Suprapubic skin (tissue), 4 donors: ENCODE measurements at places on chromosomes 12 and 14.

- DNase-seq = no peak
These were observed 60.1 kb downstream of the R3HDM2 start for GRCh38 chr12:57370696-57371095.

- no peak for DNase-seq
These were observed 258.4 kb upstream of the SFSWAP start for GRCh38 chr12:131452444-131452860.

GRCh38 chr12:94026596-94026995 is 121.8 kb upstream of the PLXNC1 start:
- no peak for DNase-seq

GRCh38 chr12:38809832-38810231 is 95.6 kb downstream of the CPNE8 start:
- DNase-seq = no peak

- no peak for DNase-seq
These were observed 174.4 kb downstream of the MON2 start for GRCh38 chr12:62640910-62641448.

DNA sequence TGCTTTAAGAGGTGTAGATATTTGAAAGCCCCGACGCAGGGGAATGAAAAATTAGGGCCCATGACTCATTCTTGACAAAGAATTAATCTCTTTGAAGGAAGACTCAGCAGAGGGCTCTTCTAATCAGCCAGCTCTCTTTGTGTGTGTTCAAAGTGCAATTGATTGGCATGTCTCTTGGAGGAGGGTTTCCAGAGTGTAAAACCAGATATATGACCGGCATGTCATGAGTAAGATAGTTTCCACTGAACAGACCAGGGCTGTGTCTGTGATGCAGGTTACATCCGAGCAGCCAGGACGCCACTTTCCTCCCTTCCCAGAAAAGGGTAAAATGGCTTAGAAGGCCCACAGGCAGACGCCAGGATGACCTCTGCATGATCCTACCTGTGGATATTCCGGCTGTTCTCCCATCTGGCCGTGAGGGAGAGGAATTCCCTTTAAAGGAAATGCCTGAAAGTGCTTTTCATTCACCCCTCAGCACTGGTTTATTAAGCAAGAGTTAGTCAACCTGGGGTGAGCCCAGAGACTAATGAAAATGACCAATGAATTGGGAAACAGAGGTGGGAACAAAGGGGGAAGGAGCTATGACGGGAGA is 7.2 kb upstream of the KRT75 start:
- DNase-seq = no peak

GRCh38 chr12:91555436-91556415 is 373.1 kb upstream of the DCN start:
- DNase-seq = no peak

- DNase-seq = no peak
These were observed 187.2 kb upstream of the NEDD1 start for GRCh38 chr12:96719660-96720362.

GRCh38 chr12:54370171-54370730 is 6.0 kb upstream of the GPR84 start:
- DNase-seq = peak; percentile 89

GRCh38 chr14:32934881-32935633 is 3.6 kb upstream of the NPAS3 start:
- no peak for DNase-seq

GRCh38 chr12:124623344-124624035 is 56.1 kb upstream of the NCOR2 start:
- no peak for DNase-seq

DNA sequence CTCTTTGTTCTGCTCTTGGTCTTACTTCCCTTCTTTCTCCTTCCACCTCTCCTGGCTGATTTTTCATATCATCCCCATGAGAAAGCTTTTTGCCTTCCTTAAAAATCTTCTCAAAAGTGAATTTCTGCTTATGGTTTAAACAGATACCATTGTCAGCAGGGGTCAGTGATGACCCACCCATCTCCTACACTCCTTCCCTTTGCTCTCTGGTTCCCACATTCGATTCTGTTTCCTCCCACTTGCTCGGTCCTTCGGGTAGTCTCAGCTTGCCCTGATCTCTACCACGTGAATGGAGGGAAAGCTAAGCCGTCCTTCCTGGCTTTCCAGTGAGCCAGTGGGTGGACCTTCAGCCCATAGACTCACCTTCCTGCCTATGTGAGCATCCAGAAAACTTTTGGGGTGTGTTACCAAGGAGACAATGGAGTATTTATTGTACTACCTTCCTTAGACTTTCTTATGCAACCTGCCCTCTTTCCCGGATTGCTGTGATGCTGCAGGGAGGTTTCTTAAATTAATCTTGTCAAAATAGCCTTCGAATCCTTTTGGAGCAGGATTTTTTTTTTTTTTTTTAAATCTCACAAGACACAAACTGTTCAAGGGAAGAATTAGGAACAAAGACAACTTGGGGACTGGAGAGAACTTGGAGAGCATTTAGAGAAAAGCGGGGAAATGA is 306.3 kb downstream of the CACNA1C start:
- no peak for DNase-seq

DNA sequence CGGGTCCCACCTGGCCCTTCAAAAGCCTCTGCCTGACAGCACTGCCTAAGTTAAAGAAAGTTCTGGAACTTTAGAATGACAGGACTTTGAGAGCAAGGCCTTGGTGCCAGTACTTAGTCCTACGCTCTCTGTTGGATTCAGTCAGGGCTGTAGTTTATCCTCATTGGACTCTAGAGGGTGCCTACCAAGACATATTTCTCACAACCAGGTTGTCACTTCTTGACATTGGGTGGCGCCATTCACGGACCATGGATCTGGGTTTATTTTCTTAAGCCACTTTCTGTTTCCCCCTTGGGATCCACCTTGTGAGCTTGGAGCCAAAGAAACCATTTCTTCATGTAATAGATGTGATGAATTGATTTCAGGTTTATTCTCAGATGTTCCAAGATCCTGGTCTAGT is 787.0 kb upstream of the TBX3 start:
- no peak for DNase-seq

- no peak for DNase-seq
These were observed 161.9 kb downstream of the CAPZA3 start for GRCh38 chr12:18899678-18900317.

DNA sequence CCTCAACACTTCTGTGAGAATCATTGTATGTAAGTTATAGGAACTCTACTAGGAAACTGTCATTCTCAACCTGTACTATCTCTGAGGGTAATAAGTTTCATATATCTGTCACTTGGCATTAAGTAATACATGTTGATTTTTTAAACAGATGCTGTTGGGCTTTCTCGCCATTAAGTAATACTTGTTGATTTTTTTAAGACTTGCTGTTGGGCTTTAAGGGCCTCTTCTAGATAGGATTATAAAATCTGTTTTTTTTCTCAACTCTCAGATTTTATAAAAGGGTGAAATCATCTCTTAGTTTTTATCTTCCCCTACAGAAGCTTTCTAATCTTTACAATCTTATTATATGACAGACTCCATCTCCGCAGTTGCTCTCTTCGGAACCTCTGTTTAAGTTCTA is 5.6 kb downstream of the WASHC4 start:
- no peak for DNase-seq

- DNase-seq = no peak
These were observed 50.1 kb downstream of the CCDC88C start for GRCh38 chr14:91367173-91368171.

DNA sequence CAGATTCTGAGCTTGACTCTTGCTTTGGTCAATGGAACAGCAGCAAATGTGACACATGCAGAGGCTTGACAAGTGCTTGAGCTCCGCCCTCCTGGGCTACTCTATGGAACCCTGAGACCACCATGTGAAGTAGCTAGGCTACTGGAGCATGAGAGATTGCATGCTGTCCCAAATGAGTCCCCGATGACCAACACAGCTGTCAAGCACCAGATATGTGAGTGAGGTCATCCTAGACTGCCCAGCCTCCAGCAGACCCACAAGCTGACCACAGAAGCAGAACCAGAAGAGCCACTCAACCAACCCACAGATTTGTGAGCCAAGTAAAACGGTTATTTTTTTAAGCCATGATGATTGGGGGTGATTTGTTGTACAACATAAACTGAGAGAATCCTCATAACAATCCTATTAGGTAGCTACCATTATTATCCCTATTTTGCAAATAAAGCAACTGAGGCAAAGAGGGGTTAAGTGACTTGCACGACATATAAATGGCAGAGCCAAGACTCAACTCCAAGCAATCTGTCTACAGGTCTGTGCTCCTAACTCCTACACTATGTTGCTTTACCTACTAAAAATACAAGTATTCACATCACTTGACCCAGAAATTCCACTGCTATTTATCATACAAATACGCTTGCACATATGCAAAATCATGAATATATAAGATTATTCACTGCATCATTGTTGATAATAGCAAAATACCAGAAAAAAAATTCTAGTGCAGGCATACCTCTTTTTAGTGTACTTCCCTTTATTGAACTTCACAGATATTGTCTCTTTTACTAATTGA is 136.2 kb downstream of the NDUFA12 start:
- DNase-seq = no peak

DNA sequence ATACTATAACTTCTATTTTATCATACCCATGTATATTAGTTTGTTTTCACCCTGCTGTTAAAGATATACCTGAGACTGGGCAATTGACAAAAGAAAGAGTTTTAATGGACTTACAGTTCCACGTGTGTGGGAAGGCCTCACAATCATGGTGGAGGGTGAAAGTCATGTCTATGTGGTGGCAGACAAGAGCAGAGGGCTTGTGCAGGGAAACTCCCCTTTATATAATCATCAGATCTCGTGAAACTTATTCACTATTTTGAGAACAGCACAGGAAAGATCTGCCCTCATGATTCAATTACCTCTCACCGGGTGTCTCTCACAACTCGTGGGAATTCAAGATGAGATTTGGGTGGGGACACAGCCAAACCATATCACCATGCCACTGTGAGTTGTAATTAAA is 135.8 kb downstream of the SYNE2 start:
- DNase-seq = no peak

- no peak for DNase-seq
These were observed 13.5 kb downstream of the TCL1A start for GRCh38 chr14:95700221-95700976.

GRCh38 chr12:40106202-40106533 is 287 bp upstream of the SLC2A13 start:
- no peak for DNase-seq

- no peak for DNase-seq
These were observed 8.1 kb downstream of the ATP2A2 start for GRCh38 chr12:110289044-110289710.

DNA sequence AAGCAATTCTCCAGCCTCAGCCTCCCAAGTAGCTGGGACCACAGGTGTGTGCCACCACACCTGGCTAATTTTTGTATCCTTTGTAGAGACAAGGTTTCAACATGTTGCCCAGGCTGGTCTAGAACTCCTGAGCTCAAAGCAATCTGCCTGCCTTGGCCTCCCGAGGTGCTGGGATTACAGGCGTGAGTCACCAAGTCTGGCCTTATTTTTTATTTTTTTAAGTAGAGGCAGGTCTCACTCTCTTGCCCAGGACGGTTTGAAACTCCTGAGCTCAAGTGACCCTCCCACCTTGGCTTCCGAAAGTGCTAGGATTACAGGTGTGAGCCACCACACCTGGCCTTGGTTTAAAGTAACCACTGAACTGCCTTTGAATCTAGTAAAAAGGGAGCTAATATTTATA is 56.8 kb downstream of the SPPL3 start:
- no peak for DNase-seq

- DNase-seq = no peak
These were observed 30.5 kb downstream of the SH2B3 start for GRCh38 chr12:111436266-111436665.

DNA sequence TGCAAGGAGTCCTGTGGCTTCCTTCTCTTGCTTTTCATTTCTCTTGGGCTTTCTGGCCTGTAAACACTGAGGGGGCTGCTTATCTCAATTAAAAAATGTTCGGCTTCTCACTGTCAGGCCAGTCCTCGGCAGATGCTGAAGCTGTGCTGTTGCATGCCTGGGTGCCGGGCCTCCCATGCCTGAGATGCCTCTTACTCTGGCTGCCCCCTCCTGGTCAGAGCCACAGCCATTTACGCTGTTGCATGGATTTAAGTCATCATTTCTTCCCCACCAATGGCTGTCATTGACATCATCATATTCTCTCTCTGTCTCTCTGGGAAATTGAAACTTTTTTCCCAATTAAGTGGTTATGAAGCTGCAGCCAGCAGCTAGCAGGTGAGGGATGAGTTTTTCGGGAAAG is 53.7 kb downstream of the FOXN4 start:
- DNase-seq = no peak

DNA sequence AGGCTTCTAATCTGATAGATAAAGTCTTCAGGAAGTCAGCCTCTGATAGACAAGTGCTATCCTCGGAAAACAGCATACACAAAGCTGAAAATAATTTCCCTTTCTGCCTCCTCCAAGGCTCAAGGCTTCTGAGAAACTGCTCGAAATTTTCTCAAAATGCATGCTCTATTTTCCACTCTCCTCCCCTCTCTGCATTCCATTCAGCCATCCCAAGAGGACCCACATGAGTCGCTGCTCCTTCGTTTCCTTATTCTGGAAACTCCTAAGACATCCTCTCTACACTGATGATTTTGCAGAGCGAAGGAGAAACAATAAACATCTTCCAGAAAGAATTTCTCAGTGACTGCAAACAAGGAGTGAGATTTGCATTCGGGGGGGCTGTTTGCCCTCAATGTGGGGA is 92.2 kb upstream of the SFSWAP start:
- no peak for DNase-seq
